ENCODE measurements at places on chromosomes 12 and 14.

- DNase-seq, result no peak
Measured at GRCh38 chr12:4089121-4089606, 184.4 kb upstream of the CCND2 start.

GRCh38 chr14:88515499-88516221 lies 39.1 kb downstream of the PTPN21 start:
- no peak for DNase-seq

DNA sequence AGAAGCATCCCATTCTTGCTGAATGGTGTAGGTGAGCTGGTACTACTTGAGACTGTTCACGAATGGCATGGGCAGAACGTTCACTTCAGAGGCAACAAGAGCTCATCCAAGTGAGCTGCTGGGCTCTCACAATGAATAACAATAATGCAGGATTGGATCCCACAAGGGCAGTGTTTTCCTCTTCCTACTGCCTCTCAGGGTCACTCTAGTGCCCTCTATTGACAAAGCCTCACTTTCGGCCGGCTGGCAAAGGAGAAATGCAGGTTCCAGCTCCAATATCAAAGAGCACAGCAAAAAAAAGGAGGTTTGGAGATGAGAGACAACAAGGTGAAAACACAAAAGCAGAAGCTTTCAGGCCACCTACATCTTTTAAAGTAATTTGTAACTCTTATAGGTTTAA lies 74.6 kb upstream of the MYF6 start:
- DNase-seq, result no peak

DNA sequence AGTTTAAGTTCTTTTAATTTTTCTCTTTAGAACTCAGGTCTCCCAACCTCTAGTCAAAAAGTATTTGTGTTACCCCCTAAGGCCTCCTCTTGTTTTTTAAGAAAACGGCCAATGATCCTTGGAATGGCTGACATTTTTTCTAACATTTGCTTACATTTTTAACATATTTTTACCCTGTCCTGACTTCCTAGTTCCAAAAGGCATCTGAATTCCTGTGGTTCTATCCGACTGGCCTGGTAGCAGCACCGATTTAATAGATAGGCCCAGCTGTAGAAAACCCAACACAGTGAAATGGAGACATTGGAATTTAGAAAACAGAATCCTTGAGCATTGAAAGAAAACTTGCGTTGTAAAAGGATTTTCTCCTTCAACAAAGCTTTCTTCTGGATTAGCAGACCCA lies 134.7 kb upstream of the GSC start:
- DNase-seq, result no peak
